Left kidney (tissue), 8 donors: ENCODE measurements at places on chromosomes 2 and 18.

GRCh38 chr2:210562502-210563080 is 6.2 kb downstream of the CPS1 start:
- no peak for DNase-seq

DNA sequence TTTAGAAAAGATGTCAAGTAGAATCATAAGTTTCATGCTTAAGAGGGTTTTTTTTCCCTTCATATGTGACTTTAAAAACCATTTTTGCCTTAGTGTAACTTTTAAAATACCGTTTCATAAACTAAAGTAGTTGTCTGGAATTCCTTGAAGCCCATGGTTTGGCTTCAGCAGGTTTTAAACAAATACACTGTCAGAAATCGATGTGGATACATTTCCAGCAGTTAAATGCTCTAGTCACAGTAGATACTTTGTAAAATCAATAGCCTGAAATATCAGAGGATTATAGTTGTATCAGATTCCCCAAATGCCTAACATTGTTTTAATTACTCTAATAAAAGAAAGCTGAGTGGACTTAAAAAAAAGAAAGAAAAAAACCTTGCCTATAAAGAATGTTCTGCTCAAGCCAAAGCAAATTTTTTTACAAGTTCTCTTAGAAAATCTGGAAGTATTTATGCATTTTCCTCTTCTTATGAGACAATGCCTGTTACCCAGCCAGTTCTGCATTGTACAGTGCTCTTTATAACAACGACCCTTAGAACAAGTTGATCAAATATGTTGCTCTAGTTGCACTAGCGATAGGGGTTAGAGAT is 260.5 kb downstream of the LTBP1 start:
- no peak for DNase-seq

GRCh38 chr2:99545066-99545465 is 55.2 kb upstream of the REV1 start:
- no peak for DNase-seq

GRCh38 chr2:52563151-52563550 is 1204.5 kb upstream of the CHAC2 start:
- DNase-seq, result no peak

DNA sequence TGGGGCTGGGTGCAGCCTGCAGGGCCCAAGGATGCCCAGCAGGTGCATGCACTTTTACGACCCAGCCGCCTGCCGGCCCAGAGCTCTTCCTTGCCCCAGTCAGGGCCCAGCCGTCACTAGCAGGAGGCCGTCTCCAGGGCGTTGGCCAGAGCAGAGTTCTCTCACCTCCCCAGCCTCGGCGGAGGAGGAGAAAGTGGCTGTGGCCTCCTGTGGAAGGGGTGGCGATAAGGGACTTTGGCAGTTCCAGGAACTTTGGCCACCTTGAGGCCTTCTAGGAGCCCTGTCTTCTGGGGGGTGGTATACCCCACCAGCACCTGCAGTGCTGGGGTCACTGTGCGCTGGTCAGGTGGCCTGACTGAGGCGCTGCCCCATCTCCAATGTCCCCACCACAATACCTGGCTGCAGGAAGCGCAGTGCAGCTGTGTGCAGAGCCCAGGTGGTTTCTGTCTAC is 22.0 kb downstream of the NPPC start:
- no peak for DNase-seq

DNA sequence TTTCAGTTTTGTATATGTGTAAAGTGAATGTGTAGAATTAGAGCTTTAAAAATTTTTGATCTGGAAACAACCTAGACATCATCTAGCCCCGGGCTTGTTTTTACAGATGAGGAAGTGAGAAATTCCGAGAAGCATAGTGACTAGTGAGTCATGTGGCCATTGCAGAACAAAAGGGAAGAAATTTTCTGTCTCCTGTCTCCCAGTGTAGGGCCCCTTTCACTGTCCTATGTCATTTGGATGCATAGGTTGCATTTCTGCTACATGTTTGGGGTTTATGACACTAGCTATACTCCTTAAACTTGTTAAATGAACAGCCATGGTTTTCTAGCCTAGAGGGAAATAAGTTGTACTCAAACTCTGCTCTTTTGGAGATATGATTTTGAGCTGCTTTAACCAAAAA is 84.6 kb downstream of the PLCL1 start:
- DNase-seq, result no peak

DNA sequence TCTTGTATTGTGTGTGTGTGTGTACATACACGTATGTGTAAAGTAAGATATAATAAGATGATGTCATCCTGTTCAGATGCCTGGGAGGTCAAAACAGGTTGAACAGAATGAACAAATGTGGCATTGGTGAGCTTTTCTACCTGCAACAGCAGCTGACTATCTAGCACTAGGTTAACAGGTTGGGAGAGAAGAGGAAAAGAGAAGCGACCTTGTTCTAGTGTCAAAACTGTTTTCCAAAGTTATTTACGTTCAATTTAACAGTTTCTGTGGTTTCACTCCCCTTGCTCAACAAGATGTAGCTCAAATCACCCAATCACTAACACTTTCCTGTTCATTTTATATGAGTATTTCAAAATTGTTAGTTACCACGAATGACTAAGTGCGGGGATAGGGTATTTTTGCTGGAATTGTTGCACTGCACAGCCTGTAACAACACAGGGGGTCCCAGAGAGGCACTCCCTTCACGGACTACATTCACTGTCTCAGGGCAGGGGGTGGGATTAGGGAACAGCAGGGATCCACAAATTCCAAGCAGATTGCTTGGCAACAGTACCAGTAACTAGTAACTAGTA is 67.5 kb upstream of the DTNB start:
- DNase-seq, result no peak

DNA sequence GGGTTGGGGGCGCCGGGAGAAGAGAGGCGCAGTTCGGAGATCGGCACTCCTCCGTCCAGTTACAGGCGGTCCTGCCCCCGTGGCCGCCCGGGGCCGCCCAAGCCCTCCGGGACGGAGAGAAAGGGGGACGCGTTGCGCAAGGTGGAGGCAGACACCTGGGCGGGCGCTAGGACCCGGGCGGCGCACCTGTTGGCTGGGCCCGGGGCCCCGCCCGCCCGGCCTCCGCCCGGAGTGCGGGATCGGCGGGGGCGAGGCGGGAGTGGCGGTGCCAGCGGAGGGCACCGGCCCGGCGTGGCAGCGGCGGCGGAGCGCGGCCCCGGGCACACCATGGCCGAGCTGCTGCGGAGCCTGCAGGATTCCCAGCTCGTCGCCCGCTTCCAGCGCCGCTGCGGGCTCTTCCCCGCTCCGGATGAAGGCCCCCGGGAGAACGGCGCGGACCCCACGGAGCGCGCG is at the start of gene SGPP2:
SGPP2 (plus strand) TSS at position 268 of the 453 bp plus-strand sequence; CDS start at position 328, 60 bp downstream.
- no peak for DNase-seq

DNA sequence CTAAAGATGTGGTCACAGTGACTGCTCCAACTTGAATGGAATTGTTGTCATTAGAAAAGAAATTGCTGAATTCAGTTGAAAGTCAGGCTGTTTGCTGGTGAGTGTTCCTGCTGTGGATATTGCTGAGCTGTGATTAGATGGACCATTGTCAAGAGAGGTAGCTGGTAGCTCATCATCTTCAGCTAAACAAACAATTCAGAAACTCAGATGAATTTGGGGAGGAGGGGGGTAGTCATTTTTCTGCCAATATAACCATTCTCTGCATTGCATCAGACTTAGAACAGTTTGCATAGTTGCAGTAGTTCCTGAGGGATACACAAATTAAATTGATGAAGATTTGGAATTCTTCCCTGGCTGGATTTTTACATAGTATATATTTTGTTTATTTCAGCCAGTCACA is 108.3 kb downstream of the MTCL1 start:
- no peak for DNase-seq
